ENCODE measurements at places on chromosomes 13 and 19.
A peak's percentile ranks its signal among the peaks of the same experiment; 100 is the strongest.

GRCh38 chr19:42330241-42330711, 4.8 kb downstream of the MEGF8 start:
- DNase-seq: no peak

DNA sequence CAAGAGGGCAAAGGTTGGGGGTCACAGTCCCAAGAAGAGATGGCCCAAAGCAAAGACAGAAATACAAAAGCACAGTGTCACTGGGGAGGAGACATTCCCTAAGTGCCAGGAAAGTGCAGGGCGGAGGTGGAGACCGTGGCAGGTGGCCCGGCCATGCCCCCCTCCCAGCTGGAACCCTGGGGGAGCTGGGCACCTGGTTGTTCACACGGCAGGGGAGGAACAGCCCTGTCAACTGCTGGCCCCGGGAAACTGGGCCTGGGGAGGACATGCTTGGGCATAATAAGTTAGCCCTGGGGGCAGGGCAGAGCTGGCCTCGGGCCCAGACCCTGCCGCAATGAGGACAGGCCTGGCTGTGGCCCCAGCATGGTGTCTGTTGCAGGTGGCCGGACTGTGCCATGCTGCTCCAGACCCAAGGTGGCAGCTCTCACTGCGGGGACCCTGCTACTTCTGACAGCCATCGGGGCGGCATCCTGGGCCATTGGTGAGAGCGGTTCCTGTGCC, 7.4 kb downstream of the HPN start:
- no peak for DNase-seq

GRCh38 chr19:3606690-3607289, at the start of gene TBXA2R:
Gene TBXA2R, minus strand, starts transcription at chr19:3606875. Its CDS starts 6,241 bp downstream, at chr19:3600634.
- DNase-seq: no peak

- no peak for DNase-seq
Measured at GRCh38 chr13:32340914-32341313, 25.6 kb downstream of the BRCA2 start.

GRCh38 chr13:110442930-110443621, 118.4 kb downstream of the RAB20 start:
- no peak for DNase-seq

GRCh38 chr13:39144941-39145533, 106.8 kb downstream of the NHLRC3 start:
- DNase-seq: peak; percentile 29

GRCh38 chr19:13404236-13404635, 102.0 kb downstream of the CACNA1A start:
- DNase-seq: no peak

DNA sequence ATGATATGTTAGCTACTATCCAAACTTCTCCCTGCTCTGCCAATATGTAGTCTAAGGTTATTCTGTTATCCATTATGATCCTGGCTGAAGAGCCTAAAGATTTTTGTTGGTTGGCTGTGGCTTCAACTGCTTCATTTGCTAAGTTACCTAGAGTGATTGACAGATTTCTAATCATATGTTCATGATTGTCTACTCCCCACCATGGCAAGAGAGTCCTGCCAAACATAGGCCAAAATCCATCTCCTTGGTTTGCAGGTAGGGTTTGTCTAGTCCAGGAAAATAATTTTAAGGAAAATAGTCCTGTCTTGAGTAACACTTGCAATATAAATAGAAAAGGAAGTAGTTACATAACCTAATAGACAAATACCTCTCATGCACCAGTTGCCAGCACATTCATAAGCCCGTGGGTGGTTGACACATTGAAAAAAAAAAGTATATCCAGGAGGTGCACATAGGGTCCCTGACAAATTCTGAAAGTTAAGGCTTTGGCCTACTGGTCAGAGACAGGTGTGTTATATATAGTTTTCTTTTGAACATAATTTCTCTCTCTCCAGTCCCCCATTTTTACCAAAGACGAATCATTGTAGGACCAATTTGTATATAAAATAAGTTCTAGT, 5.4 kb upstream of the CBY2 start:
- no peak for DNase-seq

- no peak for DNase-seq
Measured at GRCh38 chr19:5418677-5419076, 36.5 kb upstream of the ZNRF4 start.

GRCh38 chr19:41457241-41457640, 14.3 kb downstream of the ERICH4 start:
- no peak for DNase-seq

DNA sequence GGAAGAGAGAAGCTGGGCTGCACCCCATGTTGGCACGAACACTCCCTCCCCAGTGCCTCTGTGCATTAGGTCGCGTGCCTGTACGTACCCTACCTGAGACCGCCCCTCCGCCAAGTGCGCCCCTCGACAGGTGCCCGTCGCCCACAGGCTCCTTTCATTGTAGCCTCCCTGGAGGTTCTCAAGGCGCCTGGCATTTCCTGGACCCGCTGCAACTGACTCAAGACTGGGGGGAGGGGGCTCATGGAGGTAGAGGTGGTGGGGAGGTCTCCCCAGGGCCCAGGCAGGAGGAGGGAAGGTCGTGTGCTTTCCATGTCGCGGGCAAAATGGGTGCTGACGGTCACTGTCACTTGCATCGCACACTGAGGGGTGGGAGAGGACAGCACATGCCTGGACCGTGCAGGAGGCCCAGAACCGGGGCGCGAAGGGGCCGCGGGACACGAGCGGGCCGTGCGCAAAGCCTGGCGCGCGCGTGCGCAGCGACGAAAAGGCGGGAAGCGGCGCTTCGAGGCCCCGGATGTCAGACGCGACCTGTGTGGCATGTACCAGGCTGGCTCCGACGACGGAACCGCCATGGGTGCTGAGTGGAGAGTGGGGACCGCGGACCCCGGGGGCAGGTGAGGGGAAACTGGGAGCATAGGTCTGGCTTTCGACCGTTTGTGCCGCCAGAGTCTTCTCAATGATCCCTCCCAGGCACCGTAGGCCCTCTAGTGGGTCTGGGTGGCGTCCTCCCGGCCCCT, 16.5 kb downstream of the NFIX start:
- DNase-seq: no peak

GRCh38 chr19:4007836-4008539, 452 bp downstream of the PIAS4 start:
- no peak for DNase-seq

DNA sequence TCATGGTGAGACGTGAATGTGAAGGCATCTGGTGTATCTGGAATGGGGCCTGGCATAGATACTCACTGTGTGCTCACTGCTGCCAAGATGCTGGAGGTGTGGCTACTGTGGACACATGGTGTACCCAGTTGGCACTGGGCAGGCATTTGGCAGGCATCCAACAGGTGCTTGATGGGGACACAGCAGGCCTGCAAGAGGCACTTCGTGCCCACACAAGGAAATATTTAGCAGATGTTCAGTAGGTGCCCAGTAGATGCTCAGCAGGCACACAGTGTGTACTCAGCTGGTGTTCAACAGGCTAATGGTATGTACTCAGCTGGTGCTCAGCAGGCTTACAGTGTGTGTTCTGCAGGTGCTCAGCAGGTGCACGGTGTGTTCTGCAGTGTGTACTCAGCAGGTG, 14.2 kb downstream of the CRTC1 start:
- DNase-seq: no peak

DNA sequence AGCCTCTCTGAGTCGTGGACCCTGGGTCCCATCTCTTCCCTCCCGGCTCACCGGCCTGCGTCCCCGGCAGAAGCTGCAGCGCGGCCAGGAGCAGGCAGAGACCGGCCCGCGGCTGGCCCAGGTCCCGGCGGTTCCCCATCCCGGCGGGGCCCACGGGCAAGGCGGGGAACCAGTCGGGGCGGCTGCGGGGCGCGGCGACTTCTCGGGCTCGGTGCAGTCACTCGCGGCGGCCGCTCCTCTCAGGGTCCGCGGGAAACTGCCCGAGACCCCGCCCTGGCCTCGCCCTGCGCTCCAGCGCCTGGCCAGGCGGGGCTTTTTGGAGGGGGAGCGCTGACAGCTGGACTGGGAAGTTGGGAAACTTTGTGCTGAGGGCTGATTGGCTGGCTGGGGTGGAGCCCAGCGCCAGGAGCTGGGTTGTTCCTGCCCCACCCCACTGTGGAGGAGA, at the start of gene COL5A3:
Gene COL5A3 (minus strand): TSS at position 258 of the 445 bp plus-strand sequence. CDS start 119 bp downstream, at position 139.
- DNase-seq: no peak

DNA sequence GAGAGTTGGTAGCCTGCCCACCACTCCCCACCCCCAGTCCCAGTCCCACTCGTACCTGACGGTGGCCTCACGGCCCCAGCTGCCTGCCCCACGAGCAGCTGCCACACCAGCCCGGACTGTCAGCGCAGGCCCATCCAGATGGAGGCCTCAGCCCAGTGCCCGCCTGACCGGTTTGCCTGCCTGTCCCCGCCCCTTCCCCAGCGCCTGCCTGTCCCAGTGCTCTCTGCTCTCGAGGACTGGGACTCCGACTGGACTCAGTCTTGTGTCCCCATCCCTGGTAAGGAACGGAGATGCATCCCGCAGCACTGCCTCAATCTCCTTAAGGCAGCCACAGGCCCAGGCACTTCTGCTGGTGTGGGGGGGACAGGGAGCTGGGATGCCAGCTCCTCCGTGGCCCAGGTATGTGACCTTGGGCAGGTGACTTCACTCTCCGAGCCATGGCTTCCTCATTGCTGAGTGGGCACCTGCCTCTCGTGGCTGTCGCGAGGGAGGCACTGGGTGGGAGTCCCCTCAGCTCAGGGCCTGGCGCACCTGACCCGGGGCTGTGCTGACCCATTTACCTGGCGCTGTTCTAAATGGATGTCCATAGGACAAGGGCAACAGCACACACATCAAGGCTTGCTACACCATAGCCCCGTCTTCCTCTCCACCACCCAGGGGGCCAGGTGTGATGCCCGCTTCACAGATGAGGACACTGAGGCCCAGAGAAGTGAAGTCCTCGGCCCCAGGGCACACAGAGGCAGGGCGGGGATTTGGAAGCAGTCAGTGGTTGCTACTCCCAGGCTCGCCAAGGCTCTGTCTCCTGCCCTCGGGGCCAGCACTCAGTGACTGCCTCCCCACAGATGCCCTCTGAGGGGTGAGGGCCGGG, at the start of gene NKPD1:
Gene NKPD1 (minus strand): TSS at position 113 of the 868 bp plus-strand sequence. CDS start 832 bp downstream, outside the sequence.
- DNase-seq: no peak

- no peak for DNase-seq
Measured at GRCh38 chr19:42254089-42254849, 659 bp downstream of the ERF start.

DNA sequence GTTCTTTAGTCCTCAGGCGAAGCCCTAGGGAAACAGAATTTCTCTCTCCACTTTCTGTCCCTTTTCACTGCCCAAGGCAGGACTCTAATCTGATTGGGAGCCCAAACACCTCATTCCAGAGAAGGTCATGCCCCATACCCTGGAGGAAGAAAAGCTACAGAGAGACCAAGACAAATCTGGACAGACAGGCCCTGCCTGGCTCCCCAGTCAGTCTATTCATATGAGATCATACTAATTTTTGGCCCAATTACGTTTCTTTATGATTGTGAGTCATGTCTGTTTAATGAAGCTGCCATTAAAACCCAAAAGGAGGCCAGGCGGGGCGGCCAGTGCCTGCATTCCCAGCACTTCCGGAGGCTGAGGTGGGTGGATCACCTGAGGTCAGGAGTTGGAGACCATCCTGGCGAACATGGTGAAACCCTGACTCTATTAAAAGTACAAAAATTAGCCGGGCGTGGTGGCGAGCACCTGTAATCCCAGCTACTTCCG, 3.3 kb upstream of the AP3D1 start:
- no peak for DNase-seq

DNA sequence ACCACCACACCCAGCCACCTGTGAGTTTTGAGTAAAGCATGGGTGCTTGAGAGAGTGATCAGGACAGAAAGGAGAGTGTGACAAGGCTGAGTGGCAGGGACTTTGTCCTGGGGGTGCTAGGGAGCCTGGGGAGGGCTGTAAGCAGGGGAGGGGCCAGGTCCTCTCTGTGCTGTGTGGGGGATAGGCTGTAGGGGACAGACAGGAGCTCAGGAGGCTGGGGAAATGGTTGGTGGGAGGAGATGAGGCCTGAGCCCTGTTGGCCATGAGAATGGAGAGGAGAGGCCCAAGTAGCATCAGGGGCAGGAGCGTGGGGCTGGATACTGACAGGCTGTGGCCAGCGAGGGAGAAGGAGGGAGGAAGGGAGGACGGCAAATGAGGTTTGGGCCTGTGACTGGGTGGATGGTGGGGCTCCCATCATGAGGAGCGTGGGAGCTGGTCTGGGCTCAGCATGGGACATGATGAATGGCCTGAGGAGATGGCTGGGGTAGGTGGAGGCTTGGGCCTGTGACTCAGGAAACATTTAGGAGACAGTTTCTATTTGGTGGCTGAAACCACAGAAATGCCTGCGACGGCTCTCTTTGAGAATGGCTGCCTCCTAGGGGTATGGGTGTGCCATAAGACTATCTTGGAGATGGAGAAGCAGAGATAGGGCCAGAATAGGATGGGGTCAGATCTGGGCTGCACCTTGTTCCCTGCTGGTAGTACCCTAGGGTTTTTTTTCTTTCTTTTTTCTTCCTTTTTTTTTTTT, 25.0 kb downstream of the GRIN2D start:
- no peak for DNase-seq

- DNase-seq: peak; percentile 39
Measured at GRCh38 chr13:37143911-37144310, 38.4 kb upstream of the CSNK1A1L start.

GRCh38 chr19:38392707-38393308, 4.3 kb downstream of the SPRED3 start:
- no peak for DNase-seq

GRCh38 chr19:51501594-51502263, at the start of gene SIGLEC12:
Gene SIGLEC12, minus strand, starts transcription at chr19:51501800. Its CDS starts 67 bp downstream, at chr19:51501733.
- no peak for DNase-seq

DNA sequence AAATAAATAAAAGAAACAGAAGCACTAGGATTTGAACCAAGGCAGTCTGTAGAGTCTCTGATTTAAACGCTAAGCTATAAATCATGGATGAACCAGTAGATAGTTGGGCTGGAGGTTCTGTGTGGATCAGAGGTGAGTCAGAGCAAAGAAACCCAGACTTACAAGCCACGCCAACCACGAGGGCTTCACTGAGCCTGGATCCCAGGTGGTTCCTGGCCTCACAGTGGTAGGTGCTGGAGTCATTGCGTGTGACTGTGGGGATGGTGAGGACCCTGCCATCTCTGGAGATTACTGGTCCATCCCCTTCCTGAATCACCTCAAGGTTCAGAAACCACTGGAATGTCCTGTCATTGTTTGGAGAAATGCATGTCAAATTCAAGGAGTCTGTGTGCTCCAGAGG, 19.3 kb upstream of the CEACAM20 start:
- no peak for DNase-seq

- no peak for DNase-seq
Measured at GRCh38 chr19:7595466-7596133, at the start of gene CAMSAP3. Gene CAMSAP3, plus strand, starts transcription at chr19:7595863. Its CDS starts 140 bp downstream, at chr19:7596003.

DNA sequence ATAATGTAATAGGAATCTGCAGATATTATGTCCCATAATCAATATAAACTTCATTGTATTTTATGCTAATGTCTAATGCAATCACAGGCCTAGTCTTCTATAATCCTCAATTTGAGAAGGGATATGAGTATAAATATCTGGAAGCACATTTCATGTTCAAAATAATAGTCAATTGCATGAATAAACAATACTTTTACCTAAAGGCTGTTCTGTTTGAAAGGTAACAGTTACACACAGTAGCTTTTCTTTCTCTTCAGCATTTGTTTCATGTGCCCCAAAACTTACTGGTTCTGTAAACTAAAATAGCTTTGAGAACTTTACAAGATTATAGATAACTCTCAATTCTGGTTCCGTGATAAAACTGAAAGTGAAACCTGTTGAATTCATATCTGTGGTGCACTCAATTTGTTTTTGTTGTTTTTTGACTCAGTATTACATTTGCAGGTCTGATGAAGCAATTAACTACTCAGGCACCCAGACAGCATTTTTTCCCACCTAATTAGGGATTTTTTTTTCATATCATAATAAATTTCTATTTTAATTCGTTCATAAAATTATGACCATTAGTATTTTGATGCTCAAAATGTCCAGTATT, 1193.8 kb downstream of the SLITRK1 start:
- DNase-seq: no peak

Measured in pulmonary artery endothelial cell (primary cell).